RWPE1 (cell line): ENCODE measurements at places on chromosomes 3 and 15.
A peak's percentile ranks its signal among the peaks of the same experiment; 100 is the strongest.

DNA sequence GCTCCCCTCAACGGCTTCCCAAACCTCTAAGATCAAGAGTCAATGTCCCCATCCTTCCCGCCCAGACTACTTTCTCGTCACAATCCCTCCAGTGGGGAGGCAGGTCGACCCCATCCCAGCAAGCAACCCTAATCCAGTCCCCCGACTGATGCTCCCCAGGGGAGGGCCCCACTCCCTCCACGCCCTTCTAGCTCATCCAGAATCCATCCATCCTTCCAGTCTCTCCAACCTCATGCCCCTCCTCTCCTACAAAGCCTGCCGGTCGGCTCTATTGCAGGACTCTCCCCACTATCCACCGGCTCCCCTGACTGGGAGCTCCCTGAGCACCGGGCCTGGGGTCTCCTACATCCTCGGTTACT, 1.3 kb downstream of the ADAMTS7 start:
- DNase-seq = peak; percentile 26

DNA sequence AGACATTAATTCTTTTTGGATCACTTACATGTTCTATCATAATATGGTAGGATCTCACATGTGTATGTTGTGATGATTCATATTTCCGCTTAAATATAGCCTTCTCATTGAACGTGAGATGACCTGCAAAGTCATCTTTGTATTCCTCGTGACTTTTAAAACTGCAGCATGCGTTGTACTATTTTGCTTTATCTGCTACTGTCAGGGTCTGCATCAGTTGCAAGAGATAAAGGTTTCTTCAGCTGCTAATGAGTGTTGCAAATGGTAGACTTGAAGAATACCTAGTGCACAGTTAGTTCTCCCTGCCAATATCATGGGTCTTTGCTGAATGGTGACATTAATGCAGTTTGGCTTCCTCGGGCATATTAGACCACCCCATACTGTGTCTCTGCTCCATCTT, 31.8 kb downstream of the REC114 start:
- no peak for DNase-seq

DNA sequence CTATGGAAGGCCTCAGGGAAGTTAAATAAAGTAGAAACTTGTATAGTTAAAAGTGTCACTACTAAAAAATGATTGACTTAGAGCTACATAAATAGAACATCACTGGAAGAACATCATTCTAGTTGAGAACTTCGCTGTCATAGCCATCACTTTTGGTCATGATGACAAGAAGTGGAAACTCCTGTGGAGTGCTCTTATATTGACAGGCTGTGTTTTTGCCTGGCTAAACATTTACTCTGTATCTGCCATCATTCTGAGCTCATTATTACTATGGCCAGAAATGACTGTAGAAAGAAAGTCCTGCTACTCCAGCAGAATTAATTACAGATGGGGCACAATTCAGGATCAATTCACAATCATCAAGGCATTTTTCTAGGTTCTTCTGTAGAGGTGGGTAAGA, 165.1 kb upstream of the GOLIM4 start:
- no peak for DNase-seq

GRCh38 chr3:89145995-89146394, 38.6 kb downstream of the EPHA3 start:
- peak; percentile 50 for DNase-seq

GRCh38 chr3:113495035-113495434, 19.9 kb downstream of the SPICE1 start:
- peak; percentile 30 for DNase-seq

DNA sequence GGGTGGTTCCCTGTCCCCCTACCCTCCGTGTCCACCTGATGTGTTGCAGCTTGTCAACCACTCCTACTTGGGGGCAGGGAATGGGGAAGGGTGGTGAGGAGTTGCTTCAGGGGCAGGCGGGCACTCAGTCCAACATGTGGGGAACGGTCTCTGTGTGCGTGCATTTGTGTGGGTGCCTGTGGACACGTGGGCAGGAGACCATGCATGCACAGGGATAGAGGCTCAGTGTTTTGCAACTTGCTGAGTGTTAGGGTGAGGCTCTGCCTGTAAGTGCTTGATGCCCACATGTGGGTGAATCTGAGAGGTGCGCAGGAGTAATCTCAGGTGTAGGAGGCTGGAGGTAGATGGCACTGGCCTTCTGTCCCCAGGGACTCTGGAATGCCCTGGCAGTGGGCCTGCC, 24.4 kb upstream of the TMEM115 start:
- no peak for DNase-seq

DNA sequence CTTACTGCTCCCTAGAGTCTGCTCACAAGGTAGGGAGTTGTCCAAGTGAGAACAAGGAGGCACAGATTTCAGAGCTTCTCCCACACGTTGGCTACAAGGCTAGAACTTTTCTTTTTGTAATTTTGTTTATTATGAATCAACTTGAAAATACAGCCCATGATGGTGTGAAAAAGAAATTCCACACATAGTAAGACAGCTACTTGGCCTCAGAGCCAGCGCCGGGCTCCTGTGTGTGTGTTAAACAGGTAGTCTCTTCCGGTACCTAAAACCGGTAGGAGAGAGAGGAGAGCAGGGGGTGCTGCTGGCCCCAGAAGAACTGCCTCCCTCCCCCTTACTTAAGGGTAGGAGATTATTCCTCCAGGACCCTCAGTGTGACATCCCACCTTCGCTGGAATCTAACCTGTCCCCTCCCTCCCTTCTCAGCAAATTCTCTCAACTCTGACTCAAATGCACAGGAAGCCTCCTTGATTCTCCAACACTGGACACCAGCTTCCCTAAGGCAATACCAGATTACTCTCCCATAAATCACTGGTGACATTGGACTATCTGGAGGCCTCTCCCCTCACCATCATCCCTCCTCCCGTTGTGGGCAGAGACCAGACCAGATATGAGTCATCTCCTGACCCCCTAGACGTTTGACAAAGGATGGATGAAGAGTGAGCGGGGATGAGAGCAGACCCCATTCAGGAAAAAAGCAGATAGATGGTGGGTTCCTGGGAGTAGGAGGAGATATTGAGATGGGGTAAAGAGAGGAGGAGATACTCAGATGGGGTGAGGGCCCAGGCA, 4.5 kb upstream of the IP6K1 start:
- DNase-seq = no peak

DNA sequence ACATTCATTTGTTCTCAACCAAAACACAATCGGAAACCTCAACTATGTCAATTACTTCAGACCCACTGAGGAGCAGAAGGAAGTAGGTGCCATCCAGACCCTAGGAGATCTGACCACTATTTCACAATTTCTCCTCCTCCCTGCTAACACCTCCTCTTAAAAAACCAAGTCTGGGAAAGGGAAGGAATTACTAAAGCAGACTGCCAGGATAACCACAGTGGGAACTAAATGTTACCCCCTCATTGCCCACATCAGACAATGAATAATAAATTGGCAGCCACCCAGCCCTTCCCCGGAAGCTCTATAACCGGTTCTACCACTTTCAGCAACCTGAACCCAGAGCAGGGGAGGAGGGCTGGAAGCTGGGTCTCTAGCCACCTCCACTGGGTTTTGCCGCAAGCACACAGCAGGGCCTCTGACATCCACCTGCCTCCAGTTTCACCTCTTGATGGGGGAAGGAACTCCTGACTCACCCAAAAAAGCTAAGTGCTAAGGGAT, 17.6 kb downstream of the C15orf62 start:
- peak; percentile 93 for DNase-seq

GRCh38 chr3:41247055-41248004, 48.0 kb downstream of the CTNNB1 start:
- DNase-seq = no peak

DNA sequence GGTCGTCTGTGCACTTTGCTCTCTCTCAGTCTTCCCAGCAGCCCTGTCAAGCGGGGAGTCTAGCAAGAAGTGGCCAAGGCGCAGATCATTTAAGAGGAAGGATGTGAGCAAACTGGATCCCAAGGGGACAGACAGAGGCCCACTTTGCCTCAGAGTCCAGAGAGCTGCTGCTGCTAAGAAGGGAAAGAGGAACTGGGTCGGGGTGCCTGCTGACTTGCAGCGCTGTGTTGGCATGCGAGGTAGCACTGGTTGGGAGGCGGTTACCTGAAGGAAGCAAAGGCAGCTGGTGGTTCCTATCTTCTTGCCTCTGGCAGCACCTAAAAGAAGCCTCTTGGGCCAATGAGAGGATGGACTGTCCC, 28.1 kb downstream of the SMAD3 start:
- no peak for DNase-seq

DNA sequence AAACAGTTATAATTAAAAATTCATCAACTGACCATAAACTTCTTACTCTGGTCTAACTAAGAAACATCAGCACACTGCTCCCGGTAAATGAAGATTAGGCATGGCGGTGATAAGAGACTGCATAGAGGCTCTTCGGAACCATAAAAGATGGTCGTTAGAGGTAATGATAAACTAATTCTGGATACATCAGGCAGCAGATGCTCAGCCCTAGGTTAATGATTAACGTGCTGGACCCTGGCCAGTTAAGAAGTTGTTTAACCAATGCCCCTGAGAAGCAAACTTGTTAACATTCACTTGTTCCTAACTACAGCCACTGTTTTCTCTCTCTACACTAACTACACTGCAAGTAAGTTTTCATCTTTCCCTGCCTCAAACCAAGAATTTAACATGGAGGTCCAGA, 111.5 kb downstream of the PDZRN3 start:
- DNase-seq = no peak
